M059J (cell line): ENCODE measurements at places on chromosomes 7 and 10. TPM values are rescaled to one million over a fixed set of nuclear protein-coding genes. Genes with fewer than 3 reads are reported as not detected.
A peak's percentile ranks its signal among the peaks of the same experiment; 100 is the strongest.

The NPTX2 gene
- not detected in 2 replicates for total RNA-seq

DNA sequence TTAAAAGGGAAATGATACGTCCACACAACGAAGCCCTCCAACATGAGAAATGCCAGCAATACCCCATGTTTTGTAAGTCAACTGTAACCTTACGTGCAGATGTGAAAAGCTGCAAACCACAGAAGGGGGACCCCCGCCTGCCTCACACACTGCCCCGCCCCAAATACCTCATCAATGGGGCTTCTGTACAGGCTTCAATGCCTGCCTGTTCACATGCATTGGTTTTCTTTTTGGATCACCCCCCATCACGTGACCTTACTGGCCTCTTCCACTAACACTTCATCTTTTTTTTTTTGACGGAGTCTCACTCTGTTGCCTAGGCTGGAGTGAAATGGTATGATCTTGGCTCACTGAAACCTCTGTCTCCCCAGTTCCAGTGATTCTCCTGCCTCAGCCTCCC lies 224.0 kb downstream of the TNS3 start:
- DNase-seq = no peak

- DNase-seq = peak; percentile 84
These were observed 229.6 kb downstream of the PRPF18 start for GRCh38 chr10:13816195-13816925.

DNA sequence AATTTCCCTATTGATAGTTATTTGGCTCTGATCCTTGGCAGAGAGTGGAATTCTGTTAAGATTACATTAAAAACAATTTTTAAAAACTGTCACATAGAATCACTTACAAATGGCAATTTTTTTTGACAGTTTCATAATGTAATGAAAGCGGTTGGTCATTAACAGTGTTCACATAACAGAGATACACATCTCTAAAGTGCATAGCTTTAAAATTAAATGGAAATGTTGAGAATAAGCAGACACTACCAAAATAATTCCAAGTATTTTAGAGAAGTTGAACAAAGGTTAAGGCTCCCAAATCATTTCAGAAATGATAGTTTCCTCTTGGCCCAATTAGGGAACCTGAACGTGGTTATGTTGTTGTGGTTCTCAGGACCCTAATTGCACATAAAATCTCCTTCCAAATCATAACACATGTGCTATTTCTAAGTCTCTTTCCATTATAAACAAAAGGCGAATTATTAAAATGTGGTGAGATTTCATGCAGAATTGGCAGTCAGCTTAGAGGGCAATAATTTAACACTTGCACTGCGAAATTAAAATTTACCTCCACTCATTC lies 528.9 kb upstream of the FZD8 start:
- no peak for DNase-seq

The ZNF853 gene
- 0.25 and 0.94 TPM in 2 replicates for total RNA-seq

DNA sequence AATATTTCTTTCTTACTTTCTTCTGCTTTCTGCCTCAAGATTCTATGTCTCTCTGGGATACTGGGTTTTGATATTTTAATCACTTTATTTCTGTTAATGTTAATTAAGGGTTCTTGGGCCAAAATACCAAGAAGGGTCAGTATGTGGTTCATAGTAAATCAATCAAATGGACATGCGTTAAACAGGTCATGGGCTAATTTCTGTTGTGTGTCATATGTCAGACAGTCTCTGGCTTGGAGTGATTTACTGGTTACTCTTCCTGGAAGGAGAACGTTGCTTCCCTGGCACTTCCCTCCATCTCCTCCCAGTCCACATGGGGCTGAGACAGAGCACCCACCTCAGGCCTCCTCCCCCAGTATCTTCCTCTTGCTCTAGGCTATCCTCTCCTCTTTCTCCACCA lies 489.1 kb downstream of the SUGCT start:
- DNase-seq = no peak

DNA sequence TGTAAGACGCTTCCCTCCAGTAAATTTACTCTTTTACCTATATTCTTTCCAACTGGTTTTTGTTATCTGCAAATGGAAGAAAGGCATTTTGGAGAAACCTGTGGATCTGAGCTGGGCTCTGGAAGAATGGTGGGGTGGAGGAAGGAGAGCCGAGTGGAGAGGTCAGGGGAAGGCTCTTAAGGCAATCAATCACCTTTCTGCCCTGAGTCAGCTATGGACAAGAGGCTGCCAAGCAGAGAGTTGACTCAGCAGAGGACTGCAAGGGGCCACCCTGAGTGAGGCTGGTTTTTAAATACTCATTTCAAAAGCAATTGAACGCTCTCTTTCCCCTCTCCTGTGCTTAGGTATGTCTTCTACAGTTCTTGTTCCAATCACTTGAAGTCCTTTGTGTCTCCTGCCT lies 81.8 kb downstream of the SPAG6 start:
- peak; percentile 76 for DNase-seq

The ZC3HAV1L gene
- total RNA-seq = 0.96 and 4.6 TPM in 2 replicates

DNA sequence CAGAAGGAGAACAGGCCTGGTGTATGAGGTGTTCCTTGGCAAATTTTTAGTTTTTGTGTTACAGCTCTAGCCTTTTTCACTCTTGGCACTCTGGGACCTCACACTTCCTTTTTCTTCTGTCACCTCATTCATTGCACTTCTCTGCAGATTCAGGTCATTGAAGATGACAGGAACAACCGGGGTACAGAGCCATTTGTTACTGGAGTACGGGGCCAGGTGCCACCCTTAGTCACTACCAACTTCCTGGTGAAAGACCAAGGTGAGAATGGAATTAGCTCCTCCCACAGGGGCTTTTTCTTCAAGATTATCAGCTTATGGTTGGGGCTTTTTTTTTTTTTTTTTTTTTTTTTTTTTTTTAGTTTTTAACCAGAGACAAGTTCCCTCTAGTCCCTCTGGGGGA lies 18.5 kb upstream of the CHCHD1 start:
- DNase-seq = no peak

DNA sequence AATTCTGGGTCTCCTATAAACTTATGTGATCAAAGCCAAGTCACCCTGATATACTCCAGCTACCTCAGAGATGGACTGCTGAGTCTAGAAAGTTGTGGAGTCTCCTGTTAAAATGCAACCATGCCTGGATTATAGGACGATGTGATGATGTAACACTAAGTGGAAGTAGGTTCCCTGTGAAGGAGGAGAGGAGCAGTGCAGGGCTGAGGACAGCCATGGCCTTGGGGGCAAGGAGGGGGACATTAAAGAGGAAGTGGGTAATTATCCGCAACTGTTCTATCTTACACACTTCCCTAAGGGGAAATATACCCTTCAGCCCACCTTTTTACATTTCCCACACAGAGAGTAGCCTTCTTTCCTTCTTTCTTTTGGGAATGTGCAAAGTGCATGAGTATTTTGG lies 63.8 kb downstream of the MTPN start:
- no peak for DNase-seq

The LRRC4 gene
- 0.39 TPM in 1 of 2 replicates, not detected in the other for total RNA-seq

GRCh38 chr7:116776610-116777289 lies 85.6 kb upstream of the CAPZA2 start:
- peak; percentile 95 for DNase-seq

DNA sequence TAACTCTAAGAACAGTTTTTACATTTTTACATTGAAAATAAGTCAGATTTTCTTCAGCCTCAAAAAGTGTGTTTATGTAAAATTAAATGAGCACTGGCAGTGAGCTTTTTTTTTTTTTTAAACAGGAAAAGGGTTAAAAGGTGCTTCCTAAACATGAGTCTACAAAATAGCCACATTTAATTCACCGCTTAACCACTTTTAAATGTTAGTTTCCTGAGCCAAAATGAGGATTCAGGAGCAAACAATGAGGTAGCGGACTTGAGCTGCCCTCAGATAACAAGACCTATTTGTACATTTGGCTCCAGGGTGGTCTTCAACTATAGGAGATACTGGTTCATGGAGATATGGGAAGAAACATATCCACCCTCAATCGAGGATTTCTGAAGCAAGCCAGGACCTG lies 22.8 kb downstream of the AKR1C3 start:
- no peak for DNase-seq

- DNase-seq = no peak
These were observed 63.8 kb downstream of the PAPSS2 start for GRCh38 chr10:87723500-87723899.

GRCh38 chr7:20200971-20201370 lies 16.2 kb downstream of the MACC1 start:
- DNase-seq = no peak

GRCh38 chr10:100913470-100913865 lies 705 bp downstream of the SLF2 start:
- no peak for DNase-seq

The LIPN gene
- not detected in 2 replicates for total RNA-seq

The SPDYE11 gene
- not detected in 2 replicates for total RNA-seq

The VSTM4 gene
- total RNA-seq = 0.10 TPM in 1 of 2 replicates, not detected in the other

- no peak for DNase-seq
These were observed 21.4 kb upstream of the PAX2 start for GRCh38 chr10:100723770-100724530.

DNA sequence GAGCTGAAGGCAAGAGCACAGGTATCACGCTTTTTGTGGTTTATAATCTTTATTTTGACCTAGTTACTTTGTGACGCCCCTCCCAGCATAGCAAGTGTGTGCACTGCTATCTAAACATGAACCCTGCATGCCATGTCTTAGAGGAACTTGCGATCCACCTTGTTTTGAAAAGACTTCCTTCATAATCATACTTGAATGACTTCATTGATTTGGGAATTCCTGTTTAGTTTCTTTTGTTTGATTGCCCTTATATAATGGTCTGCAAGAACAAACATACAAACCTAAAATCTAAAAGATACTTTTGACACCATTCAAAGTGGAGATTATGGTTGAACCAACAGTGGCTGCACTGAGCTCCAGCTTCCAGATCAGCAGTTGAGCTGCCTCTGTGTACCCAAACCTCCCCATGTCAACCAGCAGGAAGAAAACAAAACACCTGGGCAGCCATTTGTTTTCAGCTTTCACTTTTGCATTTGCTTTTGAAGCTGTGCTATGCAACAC lies 132.6 kb downstream of the CELF2 start:
- no peak for DNase-seq

DNA sequence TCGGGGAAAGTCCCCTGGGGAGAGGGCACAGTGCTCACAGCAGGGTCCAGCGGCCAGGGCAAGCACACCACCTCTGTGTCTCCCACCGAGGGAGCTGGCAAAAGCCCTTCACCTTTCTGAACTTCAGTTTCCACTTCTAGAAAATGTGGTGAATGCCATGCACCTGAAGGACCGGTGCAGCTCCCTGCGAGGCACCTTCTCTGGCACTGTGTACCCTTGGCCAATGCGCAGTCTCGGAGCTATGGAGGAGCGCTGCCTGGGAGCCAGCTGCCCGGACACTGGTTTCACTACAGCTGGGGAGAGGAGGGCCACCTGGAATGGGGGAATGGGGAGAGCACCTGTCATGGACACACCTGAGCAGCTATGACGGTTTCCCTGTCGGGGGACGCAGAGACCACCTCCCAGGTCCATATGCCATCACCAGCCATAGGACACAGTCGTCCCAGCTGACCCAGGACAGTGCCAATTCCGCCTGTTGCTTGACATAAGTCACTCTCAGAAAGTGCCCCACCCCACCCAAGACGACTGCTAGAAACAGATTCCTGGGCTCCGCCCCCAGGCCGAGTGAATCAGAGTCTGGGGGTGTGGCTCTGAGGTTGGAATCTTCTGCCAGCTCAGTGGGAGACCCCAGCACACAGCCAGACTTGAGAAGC lies 16.8 kb downstream of the RASGEF1A start:
- peak; percentile 9 for DNase-seq

DNA sequence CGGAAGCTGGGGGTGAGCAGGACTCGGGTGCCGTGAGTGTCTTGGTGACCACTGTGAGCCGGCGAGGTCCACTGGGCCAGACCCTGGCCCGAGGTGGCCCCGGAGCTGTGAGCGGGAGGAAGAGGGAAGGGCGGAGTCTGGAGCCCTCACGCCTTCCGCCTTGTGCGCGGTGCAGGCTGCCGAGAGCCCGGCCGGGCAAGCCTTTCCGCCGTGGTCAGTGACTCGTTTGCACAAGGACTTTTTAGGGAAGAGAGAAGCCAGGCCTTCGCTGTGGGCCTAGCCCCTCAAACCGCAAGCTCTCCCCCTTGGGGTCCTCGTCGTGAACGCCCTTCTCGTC lies 40.9 kb upstream of the ZNF32 start:
- DNase-seq = no peak

The NRAP gene
- not detected in 2 replicates for total RNA-seq

DNA sequence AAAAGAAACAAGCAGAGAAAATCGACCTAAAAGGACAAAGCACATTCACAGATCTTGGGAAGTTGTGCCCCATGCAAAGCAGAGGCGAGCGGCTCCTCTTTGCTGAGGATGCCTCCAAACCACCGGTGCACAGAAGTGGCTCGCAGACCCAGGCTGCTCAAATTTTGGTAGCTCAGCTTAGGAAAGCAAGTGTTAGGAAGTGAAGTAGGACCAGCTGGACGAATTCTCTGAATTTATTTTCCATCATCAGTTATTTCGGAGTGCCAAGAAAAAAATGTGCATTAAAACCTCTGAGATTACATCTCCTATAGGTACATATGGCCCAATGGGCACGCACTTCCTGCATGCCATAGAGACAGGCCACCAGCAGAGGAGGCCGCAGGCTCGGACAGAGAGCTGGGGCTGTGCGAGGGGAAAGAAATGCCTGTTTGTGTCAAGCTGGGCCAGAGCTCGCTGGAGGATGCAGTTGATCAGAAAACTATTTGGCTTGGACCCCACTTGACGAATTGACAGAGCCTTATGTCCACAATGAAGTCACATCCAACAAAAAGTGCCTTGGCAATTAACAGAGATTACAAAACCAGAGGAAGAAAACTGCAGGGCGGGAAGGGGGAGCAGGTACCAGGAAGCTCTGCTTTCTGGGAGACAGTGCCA lies 122.3 kb upstream of the LYZL2 start:
- peak; percentile 41 for DNase-seq

The C10orf105 gene
- not detected in 2 replicates for total RNA-seq

DNA sequence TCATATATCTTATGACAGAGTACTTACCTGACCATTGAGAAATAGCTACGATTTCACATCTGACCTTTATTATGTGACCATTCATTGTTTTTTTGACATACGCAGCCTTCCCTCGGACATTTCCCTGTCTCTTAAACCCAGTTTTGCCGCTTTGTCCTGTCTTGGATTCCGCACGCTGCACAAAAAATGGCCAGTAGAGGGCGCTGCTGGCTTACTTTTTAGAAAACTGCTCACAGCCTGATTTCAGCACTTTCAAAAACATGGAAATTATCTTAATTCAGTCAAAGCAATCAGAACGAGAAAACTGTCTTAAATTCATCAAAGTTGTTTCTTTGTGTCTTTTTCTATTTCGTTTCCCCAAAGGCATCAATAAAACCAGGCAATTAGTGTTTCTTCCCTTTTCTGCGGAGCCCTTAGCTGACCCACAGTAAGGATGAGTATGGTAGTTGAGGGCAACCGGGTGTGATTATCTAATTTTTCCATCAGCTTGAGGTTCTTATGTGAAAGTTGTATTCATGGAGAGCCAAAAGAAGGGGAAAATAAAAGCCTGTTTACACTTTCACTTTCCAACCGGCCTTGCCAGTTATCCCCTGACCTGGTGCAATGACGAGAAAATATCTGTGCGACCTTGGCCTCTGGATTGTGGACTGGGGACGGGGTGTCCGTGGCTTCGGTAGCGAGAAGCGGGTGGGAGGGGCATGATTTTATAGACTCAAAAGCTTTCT lies 144.4 kb downstream of the DYNC1I1 start:
- peak; percentile 67 for DNase-seq

GRCh38 chr10:72567889-72568640 lies 57.8 kb downstream of the MICU1 start:
- DNase-seq = peak; percentile 45

The HOXA1 gene
- 8.2 and 9.1 TPM in 2 replicates for total RNA-seq

The PTN gene
- total RNA-seq = 76.2 and 114 TPM in 2 replicates

- no peak for DNase-seq
These were observed 100.7 kb downstream of the ZMYND11 start for GRCh38 chr10:235915-236314.

The CPN1 gene
- not detected in 2 replicates for total RNA-seq

GRCh38 chr10:133140417-133141143 lies 19.4 kb upstream of the KNDC1 start:
- no peak for DNase-seq

The ASB10 gene
- total RNA-seq = not detected in 2 replicates

The MMRN2 gene
- total RNA-seq = 0.84 TPM in 1 of 2 replicates, not detected in the other
